SK-MEL-5 (cell line): ENCODE measurements at places on chromosomes 1 and 21.
A peak's percentile ranks its signal among the peaks of the same experiment; 100 is the strongest.

DNA sequence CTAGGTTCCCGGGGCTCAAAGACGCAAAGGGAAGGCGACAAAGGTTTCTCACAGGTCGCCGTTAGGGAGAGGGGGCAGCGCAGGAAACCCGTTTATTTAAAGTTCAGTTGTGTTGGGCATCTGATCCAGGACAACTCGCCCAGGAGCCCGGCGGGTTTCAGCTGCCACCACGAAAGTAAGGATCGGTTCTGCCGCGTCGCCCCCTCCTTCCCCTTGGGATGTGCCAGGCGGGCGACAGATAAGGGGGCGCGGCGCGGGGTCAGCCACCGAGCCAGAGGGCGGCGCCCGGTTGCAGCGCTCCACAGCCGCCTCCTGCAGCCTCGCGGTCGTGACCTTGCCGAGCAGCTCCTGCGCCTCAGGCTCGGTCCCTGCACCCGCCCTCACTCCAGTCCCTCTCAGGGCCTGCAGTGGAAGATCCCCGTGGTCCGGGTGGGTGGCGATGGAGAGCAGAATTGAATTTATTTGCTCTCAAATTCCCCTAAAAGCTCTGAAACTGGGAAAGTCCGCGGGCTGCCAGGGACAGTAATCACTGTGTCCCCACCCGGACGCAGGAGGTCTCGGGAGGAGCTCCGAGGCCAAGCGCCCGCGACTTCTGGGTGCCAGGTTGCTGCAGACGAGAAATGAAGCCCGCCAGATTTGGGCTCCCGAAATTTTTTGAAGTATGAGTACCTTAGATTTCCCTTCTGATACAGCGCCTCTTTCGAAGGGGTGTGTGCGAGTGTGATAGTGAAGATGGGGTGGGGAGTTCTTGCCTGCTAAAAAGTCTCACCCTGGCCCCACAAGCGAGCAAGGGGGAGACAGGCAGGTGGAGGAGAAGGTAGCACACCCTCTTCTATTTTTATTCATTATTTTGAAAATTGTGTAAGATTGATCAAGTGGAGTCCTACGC, 28.4 kb upstream of the NFIA start:
- no peak for DNase-seq

DNA sequence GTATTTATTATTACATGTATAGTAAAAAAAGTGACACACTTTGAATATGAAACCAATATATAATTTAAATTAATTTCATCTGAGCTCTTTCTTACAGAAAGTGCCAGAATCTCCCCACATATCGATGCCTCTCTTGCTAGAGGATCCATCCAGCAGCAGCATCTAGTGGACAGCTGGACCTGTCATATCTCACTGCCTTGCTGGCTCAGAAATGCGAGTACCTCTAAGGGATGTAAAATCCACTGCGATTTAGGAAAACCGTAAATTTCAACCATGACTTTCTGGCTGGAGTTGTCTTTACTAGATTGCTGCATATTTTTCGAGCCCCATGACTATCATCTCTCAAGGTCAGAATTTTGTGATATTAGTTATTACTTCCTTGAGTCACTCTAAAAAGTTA, 333.8 kb downstream of the NEGR1 start:
- peak; percentile 3 for DNase-seq

DNA sequence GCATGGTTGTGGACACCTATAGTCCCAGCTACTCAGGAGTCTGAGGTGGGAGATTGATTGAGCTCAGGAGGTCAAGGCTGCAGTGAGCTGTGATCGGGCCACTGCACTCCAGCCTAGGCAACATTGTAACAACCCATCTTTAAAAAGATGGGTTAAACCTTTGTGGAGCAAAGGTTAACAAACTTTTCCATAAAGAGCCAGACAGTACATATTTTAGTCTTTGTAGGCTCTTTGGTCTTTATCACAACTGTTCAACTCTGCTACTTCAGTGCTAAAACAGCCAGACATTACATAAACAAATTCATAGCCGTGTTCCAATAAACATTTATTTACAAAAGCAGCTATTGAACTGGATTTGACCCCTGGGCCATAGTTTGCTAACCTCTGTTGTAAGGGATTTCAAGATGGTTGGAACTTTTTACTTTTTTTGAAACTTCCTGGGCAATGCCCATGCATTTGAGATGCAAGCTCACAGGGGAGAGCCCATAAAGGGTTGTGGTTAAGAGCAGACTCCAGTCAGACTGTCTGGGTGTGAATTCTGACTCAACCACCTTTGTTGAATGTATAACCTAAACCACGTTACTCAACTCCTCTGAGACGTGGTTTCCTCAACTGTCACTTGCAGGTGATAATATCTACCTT, 10.8 kb downstream of the INAVA start:
- DNase-seq = no peak

DNA sequence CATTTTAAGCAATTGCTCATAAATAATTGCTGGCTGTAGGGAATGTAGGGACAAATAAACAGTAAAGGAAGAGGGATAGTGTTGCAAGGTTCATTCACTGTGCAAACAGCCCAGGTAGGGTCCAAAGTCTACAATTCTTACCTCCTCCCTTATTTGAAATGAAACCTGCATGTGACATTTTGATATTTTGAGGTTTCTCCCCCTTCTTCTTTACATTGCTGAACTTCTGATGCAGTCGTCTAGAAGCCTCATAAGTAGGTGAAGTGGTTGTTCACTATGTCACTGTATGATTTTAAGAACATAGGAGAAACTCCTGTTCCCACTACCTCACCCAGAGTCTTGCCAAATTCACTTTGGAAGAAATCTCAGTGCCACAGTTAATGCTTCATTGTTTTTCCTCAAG, 16.1 kb downstream of the F5 start:
- no peak for DNase-seq

DNA sequence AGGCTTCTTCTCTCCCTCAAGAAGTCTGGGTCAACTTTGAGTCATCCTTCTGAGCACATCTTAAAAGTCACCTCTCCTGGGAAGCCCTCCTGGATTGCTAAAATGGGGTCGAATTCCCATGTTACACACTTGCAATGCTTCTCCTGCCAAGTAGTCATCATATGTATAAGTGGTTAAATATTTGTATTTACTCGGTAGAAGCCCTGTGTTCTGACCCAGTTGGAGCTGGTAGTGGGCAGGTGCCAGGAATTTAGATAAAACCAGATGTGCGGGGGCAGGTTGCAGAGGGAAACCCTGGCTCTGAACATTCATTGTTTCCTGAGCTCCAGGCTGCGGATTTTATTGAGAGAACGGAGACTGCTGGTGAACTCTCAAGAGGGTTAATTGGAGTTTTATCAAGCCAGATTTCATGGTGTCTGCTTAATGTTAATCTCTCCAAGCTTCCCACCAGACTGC, 52.8 kb upstream of the RPL11 start:
- no peak for DNase-seq

GRCh38 chr21:45427331-45428271, 22.6 kb downstream of the COL18A1 start:
- peak; percentile 35 for DNase-seq
